GF-D8 (cell line): ENCODE measurements at places on chromosomes 5 and 9.

DNA sequence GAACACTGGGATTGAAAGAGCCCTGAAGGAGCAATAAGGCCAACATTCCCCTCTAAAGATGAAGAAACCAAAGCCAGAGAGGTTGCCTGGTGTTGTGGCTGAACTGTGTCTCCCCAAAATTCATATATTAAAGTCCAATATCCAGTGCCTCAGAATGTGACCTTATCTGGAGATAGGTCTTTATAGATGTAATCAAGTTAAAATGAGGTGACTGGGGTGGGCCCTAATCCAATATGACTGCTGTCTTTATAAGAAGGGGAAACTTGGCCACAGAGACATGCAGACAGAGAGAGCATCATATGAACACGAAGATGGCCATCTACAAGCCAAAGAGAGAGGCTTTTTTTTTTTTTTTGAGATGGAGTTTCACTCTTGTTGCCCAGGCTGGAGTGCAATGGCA is 66.9 kb upstream of the PLPP1 start:
- no peak for DNase-seq

- no peak for DNase-seq
These were observed 73.7 kb upstream of the ADAMTS2 start for GRCh38 chr5:179418972-179419371.

DNA sequence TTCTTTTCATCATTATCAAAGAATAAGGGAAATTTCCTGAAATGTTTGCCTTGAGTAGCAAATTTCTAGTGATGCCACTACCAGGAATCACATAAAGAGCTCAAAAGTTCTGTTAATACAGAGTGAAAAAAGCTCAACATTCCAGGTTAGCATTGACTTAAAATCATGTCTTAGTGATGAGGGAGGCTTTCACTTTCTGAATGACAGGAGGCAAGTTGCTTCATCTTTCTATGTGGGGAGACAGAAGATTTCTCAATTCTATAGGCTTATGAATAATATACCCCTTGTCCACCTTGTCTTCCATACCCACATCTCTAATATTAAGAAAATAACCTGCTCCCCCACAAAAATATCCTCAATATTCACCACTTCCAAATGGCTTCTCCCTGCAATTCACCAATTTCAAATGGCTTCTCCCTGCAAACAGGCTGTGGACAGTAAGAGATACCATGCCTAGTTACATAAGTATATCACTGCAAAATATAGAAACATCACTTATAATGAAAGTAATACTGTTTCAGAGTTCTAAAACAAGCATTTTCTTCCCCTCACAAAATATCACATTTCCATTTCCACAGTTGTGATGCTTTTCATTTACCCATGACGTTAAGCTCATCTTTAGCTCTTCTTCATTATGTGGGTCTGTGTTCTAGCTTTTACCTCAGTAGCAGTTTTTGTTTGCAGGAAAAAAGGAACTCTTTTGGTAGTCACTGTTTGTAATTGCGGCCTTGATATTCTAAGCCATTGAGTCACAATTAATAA is 2.2 kb upstream of the JAK2 start:
- DNase-seq = no peak

DNA sequence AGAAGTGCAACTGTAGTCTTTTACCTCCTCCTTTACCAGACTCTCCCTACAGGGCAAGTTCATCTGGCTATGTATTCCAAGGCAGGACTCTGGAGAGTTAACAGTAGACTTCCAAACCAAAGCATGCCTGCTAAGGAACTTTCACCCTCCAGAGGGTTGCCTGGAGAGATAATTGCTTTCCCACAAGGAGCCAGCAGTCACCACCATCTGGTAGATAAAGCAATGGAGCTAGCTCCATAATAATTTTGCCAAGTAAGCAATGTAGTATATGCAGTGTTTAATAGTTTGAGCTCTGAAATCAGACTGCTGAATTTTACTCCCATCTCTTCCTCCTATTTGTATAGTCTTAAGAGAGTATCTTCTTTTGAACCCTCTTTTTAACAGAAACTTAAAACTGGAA is 566.8 kb upstream of the PTGER4 start:
- DNase-seq = no peak
